ENCODE measurements at places on chromosomes 5 and 9. TPM values are rescaled to one million over a fixed set of nuclear protein-coding genes. Genes with fewer than 3 reads are reported as not detected.

DNA sequence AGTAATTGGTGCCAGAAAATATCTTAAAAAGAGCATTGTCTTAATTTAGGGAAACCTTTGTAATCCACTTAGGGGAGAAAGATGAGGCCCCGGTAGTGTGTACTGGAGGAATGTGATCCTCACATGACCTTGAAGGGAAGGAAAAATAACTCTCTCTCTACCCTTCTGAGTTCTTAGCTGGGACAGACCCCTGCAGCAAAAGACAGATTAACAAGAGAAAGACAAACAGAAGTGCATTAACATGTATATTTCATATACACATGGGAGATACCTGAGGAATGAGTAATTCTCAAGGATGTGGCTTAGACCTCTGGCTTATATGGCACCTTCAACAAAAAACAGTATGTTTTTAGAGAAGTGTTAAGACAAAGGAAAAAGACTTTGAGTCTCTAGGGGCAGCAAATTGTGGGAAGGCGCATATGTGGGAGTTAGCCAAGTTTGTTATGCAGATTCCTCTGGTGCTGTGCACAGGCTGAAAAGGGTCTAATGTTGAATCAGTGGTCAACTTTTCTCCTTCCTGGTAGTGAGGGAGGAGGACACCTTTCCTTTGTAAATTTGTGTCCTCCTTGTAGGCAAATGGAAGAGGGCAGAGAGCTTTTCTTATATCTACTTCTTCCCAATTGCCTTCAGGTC is 138.8 kb downstream of the LRRC70 start:
- no peak for ATAC-seq

DNA sequence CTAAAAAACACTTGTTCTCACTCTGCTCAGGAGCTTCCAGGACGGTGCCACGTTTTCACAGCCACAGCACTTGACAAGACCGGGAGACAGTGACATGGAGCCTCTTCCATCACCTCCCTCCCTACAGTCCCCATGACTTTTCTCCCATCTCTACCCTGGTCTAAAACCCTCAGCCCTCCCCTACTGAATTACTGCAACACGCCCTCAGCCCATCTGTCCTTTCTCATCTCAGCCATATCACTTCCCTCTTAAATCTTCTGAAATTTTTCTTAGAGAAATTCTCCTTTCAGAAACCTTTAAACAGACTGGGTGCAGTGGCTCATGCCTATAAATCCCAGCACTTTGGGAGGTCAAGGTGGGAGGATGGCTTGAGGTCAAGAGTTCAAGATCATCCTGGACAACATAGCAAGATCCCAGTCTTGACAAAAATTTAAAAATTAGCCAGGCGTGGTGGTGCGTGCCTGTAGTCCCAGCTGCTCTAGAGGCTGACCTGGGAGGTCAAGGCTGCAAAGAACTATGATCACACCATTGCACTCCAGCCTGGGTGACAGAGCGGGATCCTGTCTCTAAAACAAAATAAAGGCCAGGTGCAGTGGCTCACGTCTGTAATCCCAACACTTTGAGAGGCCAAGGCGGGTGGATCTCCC is 125.8 kb downstream of the MYO10 start:
- ATAC-seq = no peak

DNA sequence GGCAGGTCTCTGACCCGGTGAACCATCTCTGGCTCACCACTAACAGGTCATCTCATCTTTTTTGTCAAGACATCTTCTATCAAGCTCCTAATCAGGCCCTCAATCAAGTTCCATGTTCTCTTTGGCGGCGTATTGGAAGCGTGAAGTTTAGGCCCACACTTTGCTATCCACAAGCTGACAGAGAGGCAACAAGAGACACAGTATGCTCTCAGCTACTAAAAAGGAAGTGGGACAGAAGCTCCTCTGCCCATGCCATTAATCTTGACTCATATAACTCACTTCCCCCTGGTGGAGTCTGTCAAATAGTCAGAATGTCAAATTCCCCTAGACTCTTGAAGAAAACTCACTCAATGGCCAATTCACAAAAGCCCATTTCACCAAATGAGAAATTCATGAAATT is 77.6 kb upstream of the TMC1 start:
- ATAC-seq = peak; percentile 34

DNA sequence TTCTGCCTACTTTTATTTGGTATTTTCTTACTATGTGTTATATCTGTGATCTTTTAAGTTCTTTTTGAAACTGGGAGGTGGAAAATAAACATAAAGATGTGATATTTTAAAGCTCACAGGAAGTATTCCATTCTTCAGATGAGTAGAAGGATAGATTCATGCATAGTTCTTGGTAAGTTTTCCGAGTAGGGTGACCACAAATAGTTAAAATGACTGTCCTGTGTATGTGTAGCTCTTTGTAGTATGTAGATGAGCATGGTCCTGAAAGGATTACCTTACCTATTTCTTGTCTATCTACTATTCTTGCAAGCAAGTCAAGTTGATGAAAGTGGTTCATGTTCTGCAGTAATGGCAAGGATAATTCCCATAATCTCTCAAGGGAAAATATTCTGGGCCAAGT is 47.7 kb downstream of the SRFBP1 start:
- ATAC-seq = no peak

GRCh38 chr5:121218086-121218485 is 633.6 kb upstream of the FTMT start:
- ATAC-seq = no peak

The SMIM27 gene
- 7.2 TPM for total RNA-seq

DNA sequence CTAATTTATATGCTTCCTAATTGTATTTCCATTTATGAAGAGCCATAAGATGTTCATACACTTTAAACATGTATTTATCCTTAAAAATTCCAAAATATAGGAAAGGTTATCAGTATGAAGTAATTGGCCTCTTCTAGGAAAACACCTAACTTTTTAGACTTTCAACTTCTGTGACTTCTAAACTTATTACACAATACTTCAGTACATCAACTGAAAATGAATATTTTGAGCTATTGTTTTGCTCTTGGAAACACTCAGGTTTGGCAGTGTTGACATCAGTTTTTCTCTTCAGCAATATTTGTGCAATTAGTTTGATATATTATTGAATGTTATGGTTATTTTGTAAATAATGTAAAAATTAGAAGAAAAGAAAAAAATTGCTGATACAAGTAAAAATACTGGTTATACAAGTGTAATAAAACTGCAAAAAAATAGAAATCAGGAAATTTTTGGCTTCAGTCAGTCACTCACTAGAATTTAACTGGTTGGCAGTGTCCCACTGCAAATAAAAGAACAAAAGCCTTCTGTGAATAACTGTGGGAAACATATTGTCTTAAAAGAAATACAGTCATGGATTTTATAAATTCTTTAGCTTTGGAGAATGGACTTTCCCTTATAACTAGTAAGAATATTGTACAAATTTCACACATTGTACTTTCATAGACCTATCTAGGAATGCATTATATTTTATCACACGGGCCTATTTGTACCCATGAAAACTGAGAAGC is 635.9 kb downstream of the TLE1 start:
- ATAC-seq = no peak

The STPG3 gene
- total RNA-seq = not detected

DNA sequence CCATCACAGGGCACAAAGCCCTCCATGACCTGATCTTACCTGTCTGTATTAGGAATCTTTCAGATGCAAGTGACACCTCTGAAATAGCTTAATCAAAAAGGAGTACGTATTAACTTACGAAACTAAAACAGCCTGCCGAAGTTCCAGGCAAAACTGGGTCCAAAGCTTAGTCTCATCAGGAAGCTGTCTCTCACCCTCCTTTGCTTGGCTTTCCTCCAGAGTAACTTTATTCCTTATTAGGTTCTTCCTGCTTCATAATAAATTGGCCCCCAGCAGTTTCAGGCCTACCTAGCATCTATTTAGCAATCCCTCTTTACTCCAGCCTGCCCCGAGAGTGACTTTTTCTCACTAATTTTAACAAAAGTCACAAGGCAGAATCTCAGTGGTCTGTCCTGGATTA is 58.4 kb upstream of the STK32A start:
- ATAC-seq = no peak

DNA sequence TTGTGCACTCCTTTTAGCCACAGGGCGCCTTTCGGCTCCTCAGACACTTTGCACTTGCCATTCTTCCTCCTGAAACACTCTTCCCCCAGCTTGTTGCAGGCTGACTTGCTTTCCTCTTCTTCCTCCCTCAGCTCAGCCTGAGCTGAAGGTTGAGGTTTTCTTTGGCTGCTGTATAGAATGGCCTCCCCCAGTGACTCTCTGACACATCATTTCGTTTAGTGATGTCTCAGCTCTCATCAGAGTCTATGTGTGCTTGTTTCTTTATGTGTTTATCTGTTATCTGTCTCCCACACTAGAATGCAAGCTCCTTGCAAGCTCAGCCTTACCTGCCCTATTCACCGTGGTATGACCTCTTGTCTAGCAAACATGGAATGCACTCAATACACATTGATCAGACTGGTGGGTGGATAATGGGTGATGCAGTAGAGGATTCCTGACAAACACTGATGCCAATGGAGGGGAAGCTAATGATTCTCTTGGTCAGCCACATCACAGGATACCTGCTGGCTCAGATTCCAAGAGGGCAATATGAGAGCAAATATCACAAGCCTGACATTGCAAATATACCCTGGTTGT is 112.9 kb upstream of the STC2 start:
- ATAC-seq = no peak

GRCh38 chr9:93346231-93347112 is 105.0 kb upstream of the FAM120A start:
- ATAC-seq = no peak

The WDR31 gene
- total RNA-seq = 3.7 TPM

The RANBP17 gene
- total RNA-seq = 0.56 TPM

- no peak for ATAC-seq
These were observed 121.2 kb downstream of the RAPGEF6 start for GRCh38 chr5:131513780-131514179.

DNA sequence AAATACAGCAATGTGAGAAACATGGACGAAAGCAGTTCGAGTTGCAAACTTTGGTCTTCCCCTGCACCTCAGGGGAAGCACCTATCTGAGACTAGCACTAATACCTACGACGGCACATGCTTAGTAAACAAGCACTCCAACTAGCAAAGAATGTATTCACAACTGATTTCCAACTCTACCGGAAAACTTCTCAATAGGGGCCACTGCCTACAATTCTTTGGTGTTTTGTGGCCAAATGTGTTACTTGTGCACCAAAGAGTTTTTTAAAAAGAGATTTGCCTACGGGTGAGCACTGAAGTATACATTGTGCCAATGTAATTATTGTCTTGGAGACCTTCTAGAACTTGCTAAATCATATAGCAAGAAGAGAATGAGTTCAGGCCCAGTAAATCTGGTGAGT is 12.2 kb downstream of the ENC1 start:
- ATAC-seq = no peak

The NR2F1-AS1 gene
- 0.84 TPM for total RNA-seq

- ATAC-seq = no peak
These were observed 198.7 kb upstream of the C9orf72 start for GRCh38 chr9:27771803-27772545.

- no peak for ATAC-seq
These were observed 32.3 kb upstream of the OLFM1 start for GRCh38 chr9:135055181-135055580.

The ARL14EPL gene
- total RNA-seq = not detected

DNA sequence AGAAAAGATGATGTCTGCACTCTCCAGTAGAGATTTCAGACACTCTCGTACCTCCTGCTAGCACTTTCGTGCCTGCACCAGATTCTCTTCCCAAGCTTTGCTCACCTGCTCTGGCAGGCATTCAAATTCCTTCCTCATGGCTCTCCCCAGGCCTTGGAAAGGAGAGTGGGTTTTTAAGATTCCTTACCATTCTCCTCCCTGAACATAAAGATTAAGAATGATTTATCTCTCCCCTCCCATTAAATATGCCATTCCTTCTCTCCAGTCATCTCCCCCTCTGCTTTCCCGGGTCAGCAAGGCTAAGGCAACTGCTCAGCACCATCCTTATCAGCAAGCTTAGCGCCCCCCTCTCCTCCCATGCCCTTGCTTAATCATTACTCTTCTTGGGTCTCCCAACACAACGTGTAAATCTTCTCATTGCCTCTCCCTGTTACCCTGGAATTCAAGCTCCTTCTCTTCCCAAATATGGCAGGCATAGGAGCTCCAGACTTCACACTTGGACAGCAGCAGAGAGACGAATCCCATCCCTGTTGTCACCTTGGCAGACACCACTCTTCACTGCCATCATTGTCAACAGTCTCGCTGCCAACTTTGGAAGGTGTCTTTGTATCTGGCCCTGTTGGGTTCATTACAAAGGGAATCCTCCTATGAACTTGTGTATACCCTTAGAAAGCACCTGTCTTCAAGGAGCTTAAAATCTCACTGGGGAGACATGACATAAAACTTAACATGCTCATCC is 332.9 kb downstream of the SLIT3 start:
- ATAC-seq = no peak

The PCDHGA5 gene
- 0.72 TPM for total RNA-seq

The PCDHA5 gene
- total RNA-seq = 0.08 TPM

DNA sequence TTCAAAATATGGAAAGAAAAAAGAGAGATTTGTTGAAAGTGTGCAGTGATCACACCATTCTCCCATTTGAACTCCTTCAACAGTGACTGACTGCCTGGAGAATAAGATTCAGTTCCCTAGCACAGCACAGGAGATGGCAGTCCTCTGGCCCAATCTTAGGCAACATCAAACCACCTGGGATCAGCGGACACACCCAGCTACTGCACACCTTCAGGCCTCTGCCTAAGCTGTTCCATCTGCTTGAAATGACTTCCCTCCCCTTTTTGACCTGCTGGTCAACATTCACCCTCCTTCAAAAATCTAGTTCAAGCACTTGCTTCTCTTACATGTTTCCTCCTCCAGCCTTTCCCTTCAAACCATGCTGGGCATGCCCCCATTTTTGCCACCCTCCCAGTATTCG is 4.5 kb downstream of the MAPK9 start:
- no peak for ATAC-seq

The QRFP gene
- total RNA-seq = not detected

- ATAC-seq = no peak
These were observed 17.0 kb downstream of the FOCAD start for GRCh38 chr9:20701060-20701459.

- ATAC-seq = no peak
These were observed 71.9 kb upstream of the SPATA31E1 start for GRCh38 chr9:87810679-87811178.

Data from esophagus mucosa (tissue), 1 donor.